Amygdala (tissue), 56 donors: ENCODE measurements at places on chromosomes 11 and 22.

DNA sequence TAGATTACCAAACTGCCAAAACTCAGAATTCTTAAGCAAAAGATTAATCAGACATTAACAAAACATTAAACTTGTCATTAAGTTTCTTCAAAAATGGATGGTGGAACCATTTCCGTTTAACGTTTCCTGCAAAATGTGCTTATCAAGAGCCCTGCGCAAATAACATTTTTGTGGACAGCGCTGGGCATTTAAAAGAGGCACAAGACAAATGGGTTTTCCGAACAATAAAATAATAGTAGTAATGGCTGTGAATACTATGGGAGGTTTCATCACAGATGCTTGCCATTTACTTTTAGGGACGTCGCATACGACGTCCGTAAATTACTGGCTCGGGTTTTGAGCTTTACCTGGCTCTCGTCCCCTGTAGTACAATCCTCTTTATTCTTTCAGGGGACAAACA is 1.1 kb downstream of the NPAT start:
- DNase-seq = no peak

- no peak for DNase-seq
Observed at GRCh38 chr11:3225159-3225758, 6.6 kb upstream of the MRGPRG start.

DNA sequence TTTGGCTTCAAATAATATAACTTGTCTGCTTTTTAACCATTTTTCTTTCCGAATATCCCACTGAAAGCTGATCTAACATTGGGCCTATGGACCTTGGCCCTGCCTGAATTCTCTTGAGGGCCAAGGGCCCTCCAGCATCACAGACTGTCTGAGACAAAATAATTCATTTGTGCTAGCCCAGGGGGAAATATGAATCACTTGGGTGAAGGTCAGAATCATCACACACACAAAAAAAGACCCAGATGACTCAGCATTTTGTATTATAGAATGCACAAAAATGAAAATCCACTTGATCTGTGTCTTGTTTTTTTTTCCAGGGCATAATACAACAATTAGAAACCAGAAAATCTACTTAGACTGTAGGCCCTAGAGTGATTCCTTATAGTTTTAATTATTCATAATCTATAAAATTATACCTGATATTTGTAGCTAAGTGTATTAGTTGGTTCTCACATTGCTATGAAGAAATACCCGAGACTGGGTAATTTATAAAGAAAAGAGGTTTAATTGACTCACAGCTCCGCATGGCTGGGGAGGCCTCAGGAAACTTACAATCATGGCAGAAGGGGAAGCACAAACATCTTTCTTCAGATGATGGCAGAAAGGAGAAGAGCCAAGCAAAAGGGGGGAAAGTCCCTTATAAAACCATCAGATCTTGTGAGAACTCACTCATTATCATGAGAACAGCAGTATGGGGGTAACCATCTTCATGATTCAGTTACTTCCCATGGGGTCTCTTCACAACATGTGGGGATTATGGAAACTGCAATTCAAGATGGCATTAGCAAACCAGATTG is 15.6 kb upstream of the RDX start:
- no peak for DNase-seq

- no peak for DNase-seq
Observed at GRCh38 chr11:128716661-128717210, 22.9 kb downstream of the FLI1 start.

GRCh38 chr11:75422248-75423231 is 10.5 kb downstream of the KLHL35 start:
- DNase-seq = no peak

DNA sequence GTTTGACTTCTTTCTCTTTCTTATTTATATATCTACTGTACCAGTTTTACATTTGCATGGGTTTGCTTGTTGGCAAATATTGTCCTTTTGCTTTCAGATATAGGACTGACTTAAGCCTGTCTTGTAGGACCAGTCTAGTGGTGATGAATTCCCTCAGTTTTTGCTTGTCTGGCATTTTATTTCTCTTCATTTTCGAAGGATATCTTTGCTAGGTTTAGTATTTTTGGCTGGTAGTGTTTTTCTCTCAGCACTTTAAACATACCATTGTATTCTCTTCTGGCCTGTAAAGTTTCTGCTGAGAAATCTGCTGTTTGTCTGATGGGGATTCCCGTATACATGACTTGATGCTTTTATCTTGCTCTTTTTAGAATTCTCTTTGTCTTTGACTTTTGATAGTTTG is 14.2 kb upstream of the ZBED5 start:
- DNase-seq = no peak

DNA sequence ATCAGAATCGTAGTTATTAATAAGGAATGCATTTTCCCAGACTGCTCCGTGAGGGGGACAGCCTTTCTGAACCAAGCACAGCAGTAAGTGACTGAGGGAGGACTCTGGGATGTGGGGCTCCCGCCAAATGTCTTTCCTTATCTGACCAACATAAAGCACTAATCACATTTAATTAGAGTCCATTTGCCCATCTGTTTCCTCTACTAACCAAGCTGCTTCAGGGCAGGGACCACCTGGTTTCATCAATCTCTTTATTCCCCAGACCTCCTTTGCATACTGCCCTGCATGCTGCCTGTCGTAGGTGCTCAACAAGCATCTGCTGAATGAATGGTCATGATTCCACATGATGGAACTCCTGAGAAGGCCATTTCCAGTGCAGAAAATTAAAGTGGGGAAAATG is 29.4 kb downstream of the SMCO4 start:
- no peak for DNase-seq

DNA sequence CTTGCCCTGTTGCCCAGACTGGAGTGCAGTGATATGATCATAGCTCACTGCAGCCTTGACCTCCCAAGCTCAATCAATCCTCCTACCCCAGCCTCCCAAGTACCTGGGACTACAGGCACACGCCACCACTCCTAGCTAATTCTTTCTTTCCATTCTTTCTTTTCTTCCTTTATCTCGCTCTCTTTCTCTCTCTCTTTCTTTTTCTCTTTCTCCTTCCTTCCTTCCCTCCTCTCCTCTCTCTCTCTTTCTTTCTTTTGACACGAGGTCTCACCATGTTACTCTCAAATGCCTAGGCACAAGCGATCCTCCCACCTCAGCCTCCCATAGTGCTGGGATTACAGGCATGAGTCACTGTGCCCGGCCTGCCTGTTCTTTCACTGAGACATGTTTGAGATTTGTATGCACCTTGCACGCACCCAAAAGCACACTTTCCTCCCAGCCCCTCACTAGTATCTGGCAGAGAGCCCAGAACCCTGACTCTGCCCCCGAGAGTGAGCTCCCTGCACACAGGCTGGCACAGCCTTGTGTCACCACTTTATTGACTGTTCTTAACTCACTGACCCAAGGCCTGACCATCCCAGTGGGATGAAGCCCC is 56.8 kb downstream of the CD6 start:
- DNase-seq = no peak

DNA sequence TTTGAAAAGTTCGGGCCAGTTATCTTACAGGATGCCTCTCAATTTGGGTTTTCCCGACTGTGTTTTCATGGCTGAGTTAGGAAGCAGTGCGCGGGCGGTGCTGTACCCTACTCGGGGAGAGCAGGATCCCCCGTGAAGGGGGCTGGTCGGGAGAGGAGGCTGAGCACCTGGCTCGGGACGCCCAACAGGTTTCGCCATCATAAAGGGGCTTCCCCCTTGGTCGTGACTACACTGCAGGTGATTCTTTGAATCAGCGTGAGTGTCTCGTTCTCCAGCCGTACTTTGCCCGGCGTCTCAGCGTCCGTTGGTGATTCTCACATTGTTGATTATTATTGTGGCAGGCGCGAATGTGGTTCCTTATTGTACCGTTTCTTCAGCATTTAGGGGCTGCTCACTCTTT is 46.6 kb downstream of the ST14 start:
- no peak for DNase-seq

DNA sequence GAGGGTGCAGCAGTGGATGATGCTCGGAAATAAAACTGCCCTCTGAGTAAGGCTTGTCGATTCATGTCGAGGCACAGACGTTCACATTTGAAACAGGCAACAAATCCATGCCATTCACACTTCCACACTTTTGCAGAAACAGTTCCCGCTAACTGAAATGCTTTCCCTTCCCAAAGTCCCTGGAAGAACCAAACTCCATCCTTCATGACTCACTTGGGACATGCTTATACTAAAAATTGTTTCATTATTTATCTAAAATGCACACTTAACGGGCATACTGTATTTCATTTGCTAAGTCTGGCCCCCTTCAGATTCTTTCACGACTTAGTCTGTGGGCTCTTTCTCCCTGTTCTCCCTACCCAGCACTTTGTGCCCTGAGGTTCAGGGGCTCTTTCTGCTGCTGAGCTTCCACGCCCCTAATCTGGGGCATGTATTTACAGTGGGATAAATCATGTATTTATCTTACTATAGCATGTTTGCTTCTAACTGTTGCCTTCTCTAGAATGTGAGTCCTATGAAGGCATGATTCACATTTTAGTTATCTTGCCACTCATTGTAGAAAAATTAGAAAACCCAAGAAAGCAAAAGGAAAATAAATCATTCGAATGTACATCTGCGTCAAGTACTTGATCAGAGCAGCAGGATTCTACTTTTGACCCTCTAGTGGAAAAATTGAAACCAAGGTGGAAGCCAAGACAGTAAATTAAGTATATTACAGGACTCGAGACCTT is 12.5 kb downstream of the SCGB1A1 start:
- no peak for DNase-seq

DNA sequence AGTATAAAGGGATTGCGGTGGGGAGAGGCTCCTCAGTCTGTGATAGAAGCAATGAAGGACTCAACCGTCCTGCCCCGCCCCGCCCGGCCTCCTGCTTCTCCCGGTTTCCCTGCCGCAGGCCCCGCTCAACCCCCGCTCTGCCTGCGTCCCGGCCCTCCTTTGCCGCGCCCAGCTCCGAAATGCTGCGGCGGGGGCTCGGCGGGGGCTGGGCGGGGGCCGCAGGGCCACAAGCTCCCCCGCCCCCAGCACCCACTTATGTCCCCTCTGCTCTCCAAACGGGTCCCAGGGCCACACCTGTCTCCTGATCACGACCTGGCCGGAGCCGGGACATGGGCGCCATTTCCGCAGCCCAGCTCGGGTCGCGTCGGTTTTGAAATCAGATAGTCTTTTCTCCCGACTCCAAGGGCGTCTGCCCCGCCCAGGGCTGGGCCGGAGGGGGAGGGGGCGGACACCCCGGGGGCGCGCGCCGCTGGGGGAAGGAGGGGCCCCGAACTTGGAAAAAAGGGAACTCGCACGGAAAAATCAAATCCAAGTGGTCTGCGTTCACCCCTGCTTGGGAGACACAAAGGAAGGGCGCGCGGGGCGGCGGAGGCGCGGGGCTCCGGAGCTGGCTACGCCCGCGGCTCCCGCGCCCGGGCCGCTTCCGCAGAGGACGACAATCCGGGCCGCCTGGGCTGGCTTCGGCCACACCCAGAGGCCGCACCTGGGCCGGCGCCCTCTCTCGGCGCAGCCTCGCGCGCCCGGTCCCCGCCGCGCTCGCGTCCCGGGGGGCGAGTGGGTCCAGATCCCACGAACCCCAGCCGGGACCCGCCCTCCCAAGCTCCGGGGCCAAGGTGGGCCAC is 70.6 kb upstream of the EP300 start:
- DNase-seq = no peak

- no peak for DNase-seq
Observed at GRCh38 chr11:17915500-17916143, 97.2 kb downstream of the SERGEF start.

DNA sequence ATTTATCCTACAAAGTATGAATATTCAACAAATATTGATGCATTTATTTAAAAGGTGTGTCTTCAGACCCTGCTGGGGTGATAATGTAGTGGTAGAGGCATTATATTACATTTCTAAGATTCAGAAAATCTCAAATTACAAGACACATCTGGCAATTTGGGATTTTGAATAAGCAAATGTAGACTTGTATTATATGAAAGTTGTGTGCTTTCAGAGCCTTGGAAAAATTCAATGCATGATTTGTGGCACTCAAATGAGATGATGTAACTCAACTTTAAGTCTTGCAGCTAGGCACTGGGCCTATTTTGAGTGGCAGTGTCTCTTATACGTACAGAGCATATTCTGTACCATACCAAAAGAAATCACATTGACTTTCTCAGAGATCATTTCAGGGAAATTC is 214.4 kb downstream of the ETS1 start:
- no peak for DNase-seq

DNA sequence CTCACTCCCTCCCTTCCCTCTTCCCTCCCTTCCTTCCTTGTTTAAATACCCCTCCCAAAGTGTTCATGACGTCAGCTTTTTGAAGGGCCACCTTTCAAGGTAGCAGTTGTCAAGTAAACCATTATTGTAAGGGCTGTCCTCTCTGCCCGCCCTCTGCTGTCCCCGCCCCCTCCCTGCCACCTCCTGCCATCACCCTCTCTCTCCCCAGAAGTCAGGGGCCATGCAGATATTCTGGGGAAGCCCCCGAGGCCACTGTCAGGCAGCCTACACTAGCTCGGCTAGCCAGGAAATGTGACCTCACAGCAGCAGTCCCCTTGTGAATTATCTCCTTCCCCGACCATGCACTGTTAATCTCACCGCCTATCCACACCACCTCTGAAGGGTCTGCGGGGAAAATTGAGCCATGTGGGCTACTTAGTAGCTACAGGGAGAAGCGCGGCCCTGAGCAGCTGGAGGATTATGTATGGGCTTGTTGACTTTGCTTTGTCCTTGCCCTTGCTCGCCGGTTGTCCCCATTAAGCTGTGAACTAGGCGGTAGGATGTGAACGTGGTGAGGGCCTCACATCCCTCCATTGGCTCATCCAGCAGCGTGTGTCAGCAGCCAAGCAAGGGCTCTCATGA is 42.1 kb upstream of the ATXN10 start:
- DNase-seq = no peak

DNA sequence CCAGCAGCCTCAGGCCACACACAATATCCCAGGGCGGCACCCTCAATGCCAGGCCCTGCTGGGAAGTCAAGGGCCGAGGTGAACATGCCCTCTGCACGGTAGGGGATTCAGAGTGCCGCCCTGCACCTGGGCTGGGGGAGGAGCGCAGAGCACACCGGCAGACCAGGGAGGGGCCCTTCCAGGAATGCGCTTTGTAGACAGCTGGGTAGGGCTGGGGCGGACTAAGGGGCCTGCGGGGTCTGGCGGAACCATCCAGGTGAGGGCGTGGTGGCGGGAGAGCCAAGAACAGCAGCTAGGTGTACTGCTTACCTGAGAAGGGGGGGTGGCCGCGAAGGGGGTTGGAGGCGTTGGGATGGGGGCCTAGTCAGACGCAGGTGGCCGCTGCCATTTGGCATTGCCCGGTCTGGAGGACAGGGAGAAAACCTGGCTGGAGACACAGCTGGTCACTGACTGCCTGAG is 26.0 kb downstream of the DUSP8 start:
- DNase-seq = no peak

GRCh38 chr11:2390725-2391151 is 9.8 kb upstream of the TSSC4 start:
- no peak for DNase-seq

DNA sequence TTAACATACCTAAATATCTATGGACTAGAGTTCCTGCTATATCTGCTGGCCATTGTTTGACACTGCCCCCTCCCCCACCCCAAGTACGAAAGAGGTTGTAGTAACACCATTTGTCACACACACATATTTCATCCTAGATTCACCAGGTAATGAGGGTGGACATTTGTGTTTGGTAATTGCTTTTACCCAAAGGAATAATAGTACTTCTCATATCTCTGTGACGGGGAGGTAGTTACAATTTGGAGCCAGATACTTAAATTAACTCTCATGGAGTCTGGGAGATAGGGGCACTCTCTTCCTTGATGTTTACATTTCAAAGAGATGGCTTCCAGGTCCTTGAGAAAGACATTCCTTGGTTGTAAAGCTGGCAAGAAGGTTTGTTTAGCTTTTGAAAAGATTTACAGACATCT is 38.7 kb downstream of the REXO2 start:
- DNase-seq = no peak
